ENCODE measurements at places on chromosomes 3 and 15.

DNA sequence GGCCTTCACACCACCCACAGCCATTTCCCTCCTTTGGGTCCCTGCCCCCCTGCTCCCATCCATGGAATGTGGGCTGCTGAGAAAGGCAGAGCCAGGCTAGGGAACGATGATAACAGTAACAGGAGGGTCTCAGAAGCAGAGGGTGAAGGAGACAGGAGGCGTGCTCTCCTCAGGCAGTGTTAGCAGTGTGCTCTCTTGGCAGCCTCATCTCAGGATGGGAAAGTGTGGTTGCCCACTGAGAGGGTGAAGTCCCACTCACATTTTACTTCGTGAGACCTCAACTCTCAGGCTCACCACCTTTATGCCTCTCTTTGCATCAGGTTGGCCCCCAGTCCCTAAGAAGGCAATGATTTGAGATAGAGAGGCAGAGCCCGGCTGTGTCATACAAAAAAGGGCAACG, 24.5 kb downstream of the TIGIT start:
- DNase-seq = no peak

DNA sequence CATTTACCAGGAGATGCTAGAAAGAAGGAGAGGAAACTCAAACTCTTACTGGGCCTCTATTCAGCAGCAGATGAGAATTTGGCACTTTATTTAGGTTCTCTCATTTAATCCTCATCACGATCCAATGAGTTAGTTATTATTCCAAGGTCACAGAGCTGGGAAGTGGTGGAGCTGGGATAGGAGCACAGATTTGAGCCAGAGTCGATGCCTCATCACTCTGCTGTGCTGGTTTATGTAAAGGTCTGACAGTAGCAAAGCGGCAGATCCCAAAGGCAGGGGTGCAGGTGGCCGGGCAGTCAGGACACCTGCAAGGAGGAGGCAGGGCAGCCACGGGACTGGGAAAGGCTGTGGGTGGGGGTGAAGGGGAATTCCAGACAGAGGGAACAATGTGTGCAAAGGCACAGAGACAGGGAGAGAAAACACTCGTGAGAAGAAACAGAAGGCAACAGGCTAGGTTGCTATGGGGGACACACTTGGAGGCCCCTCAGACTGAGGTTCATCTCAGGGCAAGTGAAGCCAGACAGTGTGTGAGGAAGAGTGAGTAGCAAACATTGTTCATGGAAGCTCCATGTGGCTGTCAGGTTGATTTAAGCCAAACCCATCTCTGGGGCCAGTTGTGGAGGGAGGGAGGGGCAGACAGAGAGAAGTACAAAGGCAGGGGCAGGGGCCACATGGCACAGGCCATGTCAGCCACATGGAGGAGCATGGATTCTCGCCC, 26.8 kb downstream of the RAB6B start:
- DNase-seq = no peak

DNA sequence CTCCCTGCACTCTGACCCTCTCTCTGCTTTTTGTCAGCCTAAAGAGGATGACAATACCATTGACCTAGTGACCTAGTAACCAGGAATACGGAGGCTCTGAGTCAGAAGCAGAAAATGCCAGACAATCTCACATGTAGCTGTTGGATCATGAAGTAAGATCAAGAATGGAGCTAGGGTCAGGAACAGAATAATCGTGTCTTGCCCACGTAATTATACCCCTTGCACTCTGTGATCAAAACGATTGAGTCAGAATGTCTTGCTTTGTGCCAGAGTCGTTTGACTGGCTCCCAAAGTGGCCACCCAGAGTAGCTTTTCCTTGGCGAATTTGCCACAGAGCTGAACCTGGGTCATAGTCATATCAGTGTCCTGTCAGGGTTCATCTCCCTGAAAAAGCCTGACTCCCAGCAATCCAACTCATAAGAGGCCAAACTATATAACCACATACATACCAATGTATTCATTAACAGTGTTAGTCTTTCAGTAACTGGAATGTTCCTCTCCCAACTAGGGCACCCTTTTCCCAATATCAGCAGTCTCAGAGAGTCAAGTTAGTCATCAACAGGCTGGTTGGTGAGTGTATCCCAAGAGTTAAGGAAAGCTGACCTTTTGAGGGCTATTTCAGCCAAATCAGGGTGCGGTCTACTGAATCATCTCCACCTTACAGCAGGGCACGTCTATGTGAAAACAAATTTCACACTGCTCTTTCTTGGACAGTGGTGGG, 5.0 kb upstream of the CDV3 start:
- no peak for DNase-seq

DNA sequence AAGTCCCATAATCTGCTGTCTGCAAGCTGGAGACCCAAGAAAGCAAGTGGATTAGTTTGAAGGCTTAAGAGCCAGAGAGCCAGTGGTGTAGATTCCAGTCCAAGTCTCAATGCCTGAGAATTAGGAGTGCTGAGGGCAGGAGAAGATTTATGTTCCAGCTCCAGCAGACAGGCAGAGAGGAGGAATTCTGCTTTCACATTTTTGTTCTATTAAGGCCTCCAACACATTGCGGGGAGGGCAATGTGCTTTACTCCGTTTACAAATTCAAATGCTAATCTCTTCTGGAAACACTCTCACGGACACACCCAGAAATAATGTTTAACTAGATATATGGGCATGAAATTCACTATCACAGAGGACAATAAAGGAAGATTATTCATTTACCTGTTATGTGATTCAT, 54.0 kb downstream of the DPH6 start:
- no peak for DNase-seq

Measured in stimulated activated CD8-positive, alpha-beta memory T cell treated with anti-CD3 and anti-CD28 coated beads, Interleukin-4, amount 100 ng/mL, for 1 hour (primary cell).